Immature natural killer cell (primary cell): ENCODE measurements at places on chromosomes 12 and 14.

DNA sequence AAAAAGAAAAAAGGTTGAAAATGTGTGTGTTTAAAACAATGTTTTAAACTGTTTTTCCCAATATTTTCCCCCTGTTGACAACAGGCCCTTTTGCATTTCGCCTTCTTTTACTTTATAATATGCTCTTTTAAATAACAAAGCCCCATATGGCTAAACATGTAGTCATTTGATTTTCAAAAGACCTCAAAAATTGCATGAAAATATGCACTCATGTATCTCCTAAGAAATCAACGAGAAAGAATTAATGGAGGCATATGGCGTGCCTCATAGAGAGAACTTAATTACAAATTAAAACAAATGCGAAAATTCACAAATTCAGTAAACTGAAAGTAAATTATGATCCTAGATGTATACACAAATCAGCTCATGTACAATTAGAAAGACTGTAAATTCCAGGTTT lies 202.6 kb upstream of the FOXN3 start:
- H3K36me3 ChIP-seq = no peaks in the 10 kb centered on the region
- peak overlapping the region; percentile 92 for H3K27ac ChIP-seq
- peaks cover 18% of the 10 kb centered on the region for H3K27me3 ChIP-seq
- H3K4me3 ChIP-seq = peak overlapping the region; percentile 94
- peaks cover 56% of the 10 kb centered on the region for H3K4me1 ChIP-seq

- H3K27ac ChIP-seq = peak overlapping the region; percentile 90
- H3K4me1 ChIP-seq = peaks cover 66% of the 10 kb centered on the region
- peaks cover 3% of the 10 kb centered on the region for H3K36me3 ChIP-seq
- no peak for DNase-seq
- H3K27me3 ChIP-seq = peaks cover 3% of the 10 kb centered on the region
- peak overlapping the region; percentile 15 for H3K4me3 ChIP-seq
Measured at GRCh38 chr12:11730299-11731041, 81.0 kb downstream of the ETV6 start.

DNA sequence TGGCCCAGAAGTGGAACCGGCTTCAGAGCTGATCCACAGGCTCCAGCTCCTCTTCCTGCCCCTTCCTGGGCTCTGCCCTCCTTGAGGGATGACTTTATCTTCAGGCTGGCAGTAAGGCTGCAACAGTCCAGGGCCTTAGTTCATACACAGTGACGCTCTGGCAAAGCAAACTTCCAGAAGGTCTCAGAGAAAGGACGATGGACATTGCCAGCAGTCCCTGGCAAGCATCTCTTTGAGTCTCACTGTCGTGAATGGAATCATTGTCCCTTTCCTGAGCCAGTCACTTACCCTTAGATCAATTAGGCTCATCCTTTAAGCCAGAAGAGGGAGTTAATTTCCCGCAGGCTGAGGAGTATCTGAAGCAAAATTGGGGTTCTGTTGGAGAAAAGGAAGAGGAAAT lies 8.6 kb downstream of the AK7 start:
- no peaks in the 10 kb centered on the region for H3K4me1 ChIP-seq
- peaks cover 8% of the 10 kb centered on the region for H3K27me3 ChIP-seq
- no peak overlapping the region for H3K4me3 ChIP-seq
- no peak for DNase-seq

DNA sequence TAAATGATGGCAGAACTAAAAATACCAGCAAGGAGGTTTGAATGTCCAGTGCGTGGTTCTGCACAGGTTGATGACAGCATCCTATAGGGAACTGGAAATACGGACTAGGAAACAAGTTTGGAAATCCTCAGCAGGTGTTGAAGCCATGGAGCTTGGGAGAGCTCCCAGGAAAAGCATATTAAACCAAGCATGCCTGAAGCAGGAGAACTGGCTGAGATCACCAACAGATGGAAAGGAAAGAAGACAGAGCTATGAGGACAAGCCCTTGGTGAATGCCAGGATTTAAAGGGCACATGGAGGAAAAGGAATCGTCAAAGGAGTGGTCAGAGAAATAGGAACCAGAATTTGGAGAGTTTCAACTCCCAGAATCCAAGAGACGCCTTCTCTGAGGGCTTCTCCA lies 21.2 kb upstream of the ELK3 start:
- H3K27ac ChIP-seq = no peak overlapping the region
- no peak overlapping the region for H3K4me3 ChIP-seq
- peaks cover 5% of the 10 kb centered on the region for H3K4me1 ChIP-seq
- DNase-seq = no peak
- peaks cover 3% of the 10 kb centered on the region for H3K27me3 ChIP-seq
- no peaks in the 10 kb centered on the region for H3K36me3 ChIP-seq

DNA sequence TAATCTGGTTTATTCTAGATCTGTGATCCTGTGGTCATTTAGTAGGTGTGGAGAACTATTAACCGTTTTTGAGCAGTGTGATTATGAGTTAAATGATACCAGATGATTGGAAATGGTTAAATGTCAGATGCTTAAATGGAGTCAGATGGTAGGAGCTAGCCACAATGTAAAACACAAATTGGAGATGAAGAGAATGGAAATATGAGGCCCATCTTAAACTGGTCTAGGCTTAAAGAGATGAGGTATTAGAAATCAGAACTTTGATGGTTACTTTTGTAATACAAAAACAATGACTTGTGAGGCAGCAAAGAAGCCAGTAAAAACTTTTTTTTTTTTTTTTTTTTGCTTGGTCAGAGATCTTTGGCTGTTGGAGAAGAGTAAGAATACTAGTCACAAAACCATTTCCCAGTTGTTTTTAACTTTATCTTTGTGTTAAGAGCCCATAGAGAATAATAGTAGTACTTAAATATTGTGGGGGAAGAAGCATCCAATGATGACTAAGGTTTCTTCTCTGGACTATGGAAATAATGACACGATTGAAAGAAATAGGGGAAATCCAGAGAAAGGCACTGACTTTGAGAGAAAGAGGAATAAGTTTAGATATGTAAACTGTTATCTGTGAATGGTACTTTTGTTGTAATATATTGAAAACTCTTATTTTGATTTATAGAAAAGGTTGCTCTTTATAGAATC lies 95.9 kb downstream of the WNK1 start:
- no peak overlapping the region for H3K4me3 ChIP-seq
- DNase-seq = no peak
- H3K27ac ChIP-seq = no peak overlapping the region
- no peaks in the 10 kb centered on the region for H3K36me3 ChIP-seq

DNA sequence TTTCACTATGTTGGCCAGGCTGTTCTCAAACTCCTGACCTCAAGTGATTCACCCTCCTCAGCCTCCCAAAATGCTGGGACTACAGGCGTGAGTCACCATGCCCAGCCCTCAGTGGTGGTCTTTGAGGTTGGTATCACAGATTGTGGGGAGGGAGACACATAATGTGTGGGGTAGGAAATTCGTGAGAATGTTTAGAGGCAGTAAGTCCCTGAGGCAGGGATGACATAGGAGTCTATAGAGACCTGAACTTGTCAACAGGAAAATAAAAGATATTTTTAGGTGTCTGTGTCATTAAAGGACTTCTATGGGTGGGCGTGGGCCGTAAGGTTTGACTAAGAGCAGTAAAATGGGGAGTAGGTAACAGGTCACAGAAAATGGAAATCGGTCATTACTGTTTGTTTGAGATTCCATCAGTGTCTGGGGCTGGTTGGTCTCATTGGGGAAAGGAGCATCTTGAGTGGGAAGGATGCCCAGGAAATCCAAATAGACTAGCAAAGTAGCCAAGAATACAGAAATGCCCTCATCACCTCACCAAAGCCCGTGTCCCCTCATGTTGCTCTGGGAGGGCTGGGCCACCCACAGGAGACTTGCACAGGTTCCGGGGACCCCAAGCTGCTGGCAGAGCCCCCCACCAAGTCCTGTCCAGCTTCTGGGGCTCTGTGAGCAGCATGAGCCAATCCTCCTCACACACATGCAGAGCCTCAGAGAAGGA lies 63.6 kb upstream of the BCL2L14 start:
- no peak overlapping the region for H3K27ac ChIP-seq
- peak overlapping the region; percentile 46 for H3K4me3 ChIP-seq
- no peaks in the 10 kb centered on the region for H3K36me3 ChIP-seq
- no peak for DNase-seq
- H3K4me1 ChIP-seq = peaks cover 37% of the 10 kb centered on the region

DNA sequence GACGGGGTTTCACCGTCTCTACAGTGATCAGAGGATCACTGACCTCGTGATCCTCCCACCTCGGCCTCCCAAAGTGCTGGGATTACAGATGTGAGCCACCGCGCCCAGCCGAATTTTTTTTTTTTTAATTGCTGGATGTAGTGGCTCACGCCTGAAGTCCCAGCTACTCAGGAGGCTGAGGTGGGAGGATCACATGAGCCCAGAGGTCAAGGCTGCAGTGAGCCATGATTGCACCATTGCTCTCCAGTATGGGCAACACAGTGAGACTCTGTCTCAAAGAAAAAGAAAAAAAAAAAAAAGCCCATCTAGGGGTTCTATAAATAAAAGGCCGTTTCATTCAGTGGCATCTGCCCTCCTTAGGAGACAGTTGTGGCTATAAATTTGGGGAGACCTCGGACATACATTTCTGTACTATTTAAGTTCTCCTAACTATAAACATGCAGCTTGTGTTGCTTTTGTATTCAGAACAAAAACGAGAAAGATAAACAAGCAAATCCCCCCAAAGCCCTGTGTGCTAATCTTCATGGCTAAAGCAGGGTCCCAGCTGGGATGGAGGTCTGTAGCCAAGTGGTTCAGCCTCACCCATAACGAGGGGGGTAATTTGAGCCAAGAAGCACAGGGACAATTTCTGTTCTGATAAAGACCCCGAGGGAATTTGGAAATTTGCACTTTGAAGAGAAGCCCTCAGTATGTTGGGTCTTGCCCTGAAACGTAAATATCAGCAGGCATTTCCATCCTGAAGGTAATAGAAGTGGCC lies 35.0 kb upstream of the BCL7A start:
- H3K36me3 ChIP-seq = no peaks in the 10 kb centered on the region
- no peak overlapping the region for H3K4me3 ChIP-seq
- no peaks in the 10 kb centered on the region for H3K27me3 ChIP-seq

- peaks cover 2% of the 10 kb centered on the region for H3K27me3 ChIP-seq
- no peaks in the 10 kb centered on the region for H3K36me3 ChIP-seq
- no peak overlapping the region for H3K4me3 ChIP-seq
- H3K27ac ChIP-seq = no peak overlapping the region
- no peaks in the 10 kb centered on the region for H3K4me1 ChIP-seq
Measured at GRCh38 chr14:79721399-79722084, 489.8 kb downstream of the DIO2 start.

- no peak overlapping the region for H3K27ac ChIP-seq
- peaks cover 1% of the 10 kb centered on the region for H3K4me1 ChIP-seq
- no peak overlapping the region for H3K4me3 ChIP-seq
- peaks cover 1% of the 10 kb centered on the region for H3K27me3 ChIP-seq
- no peak for DNase-seq
- no peaks in the 10 kb centered on the region for H3K36me3 ChIP-seq
Measured at GRCh38 chr12:131390412-131391334, 320.2 kb upstream of the SFSWAP start.

DNA sequence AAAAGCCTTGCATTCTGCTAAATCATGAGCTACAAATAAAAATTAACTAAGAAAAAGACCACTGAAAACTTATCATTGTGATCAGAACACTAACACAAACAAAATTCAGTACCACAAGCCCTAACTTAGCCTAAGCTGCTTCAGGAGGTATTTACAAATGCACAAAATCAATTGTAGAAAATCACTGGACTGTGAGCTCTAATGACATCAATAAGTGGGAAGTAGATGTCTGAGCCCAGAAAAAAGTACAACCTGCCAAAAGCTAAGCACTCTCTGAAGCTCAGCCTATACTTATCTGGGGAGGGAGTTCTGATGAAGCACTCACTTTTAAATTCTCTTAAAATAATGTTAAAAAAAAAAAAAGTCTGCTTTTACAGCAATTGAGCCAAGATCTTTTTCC lies 92.9 kb downstream of the SLCO1B1 start:
- DNase-seq = no peak
- no peak overlapping the region for H3K4me3 ChIP-seq
- no peaks in the 10 kb centered on the region for H3K36me3 ChIP-seq
- no peak overlapping the region for H3K27ac ChIP-seq

- no peak for DNase-seq
- H3K27ac ChIP-seq = no peak overlapping the region
- H3K4me3 ChIP-seq = no peak overlapping the region
Measured at GRCh38 chr12:5561846-5562245, 129.9 kb downstream of the NTF3 start.

DNA sequence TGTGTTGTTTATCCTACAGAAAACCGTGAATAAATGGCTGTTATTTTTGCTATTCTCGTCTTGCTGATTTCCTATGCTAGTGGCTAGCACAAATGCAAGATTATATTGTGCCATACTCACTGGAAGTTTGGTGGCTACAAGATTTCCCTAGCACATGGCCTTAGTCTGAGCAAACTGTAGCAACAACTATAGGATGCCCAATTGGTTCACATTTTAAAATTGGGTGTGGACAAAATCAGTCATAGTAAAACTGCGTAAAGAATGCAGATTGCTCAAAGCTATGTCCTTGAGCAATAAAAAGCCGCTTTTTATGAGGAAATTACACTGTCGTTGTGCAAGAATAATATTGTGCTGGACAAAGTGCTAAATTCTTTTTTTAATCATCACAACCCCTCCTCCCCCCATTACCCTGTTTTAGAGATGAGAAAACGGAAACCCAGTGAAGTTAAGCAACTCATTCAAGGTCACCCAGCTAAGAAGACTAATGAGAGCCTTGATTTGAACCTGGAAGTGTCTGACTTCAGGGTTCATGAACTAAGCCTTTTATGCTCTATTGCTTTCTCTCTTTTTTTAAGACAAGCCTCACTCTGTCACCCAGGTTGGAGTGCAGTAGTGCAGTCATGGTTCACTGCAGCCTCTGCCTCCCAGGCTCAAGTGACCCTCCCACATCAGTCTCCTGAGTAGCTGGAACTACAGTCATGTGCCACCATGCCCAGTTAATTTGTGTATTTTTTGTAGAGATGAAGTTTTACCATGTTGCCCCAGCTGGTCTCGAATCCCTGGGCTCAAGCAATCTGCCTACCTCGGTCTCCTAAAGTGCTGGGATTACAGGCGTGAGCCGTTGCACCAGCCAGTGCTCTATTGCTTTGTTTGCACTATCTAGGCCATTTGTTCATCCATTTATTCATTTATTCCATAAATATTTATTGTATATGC lies 73.6 kb downstream of the SRGAP1 start:
- no peaks in the 10 kb centered on the region for H3K4me1 ChIP-seq
- DNase-seq = no peak
- peaks cover 2% of the 10 kb centered on the region for H3K27me3 ChIP-seq
- no peak overlapping the region for H3K27ac ChIP-seq
- H3K36me3 ChIP-seq = no peaks in the 10 kb centered on the region
